Retina (tissue), 1 donor: ENCODE measurements at places on chromosomes 3 and 15.

DNA sequence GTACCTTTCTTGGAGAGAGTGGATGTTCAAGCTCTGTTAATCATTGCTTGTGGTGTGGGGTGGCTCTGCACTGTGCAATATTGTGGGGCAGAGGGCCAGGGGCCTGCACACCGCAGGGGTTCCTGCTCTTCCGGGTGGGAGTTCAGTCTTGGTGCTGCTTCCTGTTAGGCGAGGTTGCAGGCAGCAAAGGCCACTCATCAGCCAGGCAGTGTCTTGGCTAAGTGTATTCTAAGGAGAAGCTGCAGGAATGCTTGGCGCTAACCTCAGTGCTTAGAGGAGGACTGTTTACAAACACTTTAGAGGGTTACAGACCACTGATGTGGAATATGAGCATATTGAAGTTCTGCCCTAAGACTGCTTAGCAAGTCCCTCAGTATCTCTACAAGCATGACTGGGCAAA is 81.7 kb downstream of the CEP63 start:
- no peak for DNase-seq

DNA sequence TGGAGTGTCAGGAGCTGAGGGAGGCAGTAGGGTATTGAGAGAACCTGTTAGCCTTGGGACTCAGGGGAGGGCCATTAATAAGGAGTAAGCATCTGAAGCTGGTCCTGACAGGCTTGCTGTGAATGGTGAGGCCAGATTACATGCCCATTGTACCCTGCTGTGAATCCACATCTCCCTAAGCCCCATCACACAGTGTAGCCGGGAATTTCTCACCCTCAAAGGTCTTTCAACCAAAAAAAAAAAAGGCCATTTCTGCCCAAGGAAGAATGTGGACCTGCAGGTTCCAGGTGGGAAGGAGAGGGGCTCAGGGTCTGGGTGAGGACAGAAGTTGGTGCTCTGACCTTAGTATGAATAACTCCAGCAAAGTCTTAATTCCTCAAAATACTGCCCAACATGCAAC is 37.2 kb downstream of the MAGEF1 start:
- DNase-seq: no peak

DNA sequence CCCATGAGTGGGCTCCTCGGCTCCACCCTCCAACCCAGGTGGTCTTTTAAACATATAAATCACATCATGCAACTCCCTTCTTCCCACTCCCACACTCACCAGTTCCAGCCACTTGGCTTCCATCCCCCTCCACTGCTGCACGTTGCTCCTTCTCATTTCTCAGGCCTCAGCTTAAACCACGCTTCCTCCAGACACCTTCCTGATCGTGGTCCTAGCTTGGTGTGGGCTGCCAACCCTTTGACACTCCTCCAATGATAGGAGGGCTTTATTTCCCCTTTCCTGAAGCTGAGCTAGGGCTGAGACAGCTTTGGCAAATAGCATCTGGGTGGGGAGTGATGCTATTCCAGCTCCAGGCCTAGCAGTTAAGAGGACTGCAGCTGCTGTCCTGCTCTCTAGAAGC is 130.1 kb downstream of the SRGAP3 start:
- no peak for DNase-seq

- DNase-seq: no peak
Measured at GRCh38 chr15:26887926-26888666, 21.2 kb downstream of the GABRA5 start.

DNA sequence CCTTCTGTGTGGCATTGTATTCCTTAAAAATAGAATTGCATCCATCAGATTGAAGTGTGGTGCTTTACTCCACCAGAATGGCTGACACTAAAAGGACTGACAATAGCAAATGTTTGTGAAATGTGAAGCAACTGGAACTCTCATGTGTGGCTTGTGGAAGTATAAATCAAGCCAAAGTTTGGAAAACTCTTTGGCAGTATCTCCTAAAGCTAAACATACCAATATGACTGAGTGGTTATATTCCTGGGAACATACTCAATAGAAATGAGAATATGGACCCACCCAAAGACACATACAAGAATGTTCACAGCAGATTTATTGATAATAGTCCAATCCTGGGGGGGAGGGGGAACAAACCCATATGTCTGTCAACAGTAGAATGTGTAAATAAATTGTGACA is 87.1 kb downstream of the RARB start:
- DNase-seq: no peak

- no peak for DNase-seq
Measured at GRCh38 chr15:99106417-99107220, 1.7 kb downstream of the SYNM start.

DNA sequence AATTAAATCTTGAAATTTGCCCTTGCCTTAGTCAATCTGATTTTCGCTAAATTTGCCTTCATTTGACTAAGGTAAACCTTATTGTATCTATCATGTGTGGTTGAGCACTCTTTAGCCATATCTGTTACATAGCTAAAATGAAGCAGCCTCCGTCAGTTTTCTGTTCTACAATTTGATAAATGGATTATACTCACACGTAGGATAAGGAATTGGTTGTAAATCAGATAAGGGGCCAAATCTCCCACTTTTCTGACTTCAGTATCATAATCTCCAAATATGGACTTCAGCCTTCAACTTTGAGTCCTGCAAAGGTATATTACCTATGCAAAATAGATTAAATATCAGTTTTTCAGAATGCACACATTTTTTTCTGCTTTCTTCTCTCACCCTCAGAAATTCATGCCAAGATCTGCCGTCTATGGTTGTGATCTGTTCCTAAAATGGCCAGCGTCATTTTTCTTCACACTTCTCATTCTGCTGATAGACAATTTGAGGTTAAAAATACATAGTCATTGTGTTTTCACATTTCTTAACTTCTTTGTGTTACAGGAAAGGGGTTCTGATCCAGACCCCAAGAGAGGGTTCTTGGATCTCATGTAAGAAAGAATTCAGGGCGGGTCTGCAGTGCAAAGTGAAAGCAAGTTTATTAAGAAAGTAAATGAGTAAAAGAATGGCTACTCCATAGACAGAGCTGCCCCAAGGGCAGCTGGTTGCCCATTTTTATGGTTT is 36.9 kb downstream of the RAB8B start:
- no peak for DNase-seq

- DNase-seq: peak; percentile 86
Measured at GRCh38 chr3:156605686-156606605, 51.0 kb upstream of the SSR3 start.

GRCh38 chr15:40928821-40929659 is at the start of gene DLL4:
Gene DLL4 (plus strand): TSS chr15:40929340. CDS start chr15:40929669, 329 bp downstream.
- DNase-seq: peak; percentile 91

DNA sequence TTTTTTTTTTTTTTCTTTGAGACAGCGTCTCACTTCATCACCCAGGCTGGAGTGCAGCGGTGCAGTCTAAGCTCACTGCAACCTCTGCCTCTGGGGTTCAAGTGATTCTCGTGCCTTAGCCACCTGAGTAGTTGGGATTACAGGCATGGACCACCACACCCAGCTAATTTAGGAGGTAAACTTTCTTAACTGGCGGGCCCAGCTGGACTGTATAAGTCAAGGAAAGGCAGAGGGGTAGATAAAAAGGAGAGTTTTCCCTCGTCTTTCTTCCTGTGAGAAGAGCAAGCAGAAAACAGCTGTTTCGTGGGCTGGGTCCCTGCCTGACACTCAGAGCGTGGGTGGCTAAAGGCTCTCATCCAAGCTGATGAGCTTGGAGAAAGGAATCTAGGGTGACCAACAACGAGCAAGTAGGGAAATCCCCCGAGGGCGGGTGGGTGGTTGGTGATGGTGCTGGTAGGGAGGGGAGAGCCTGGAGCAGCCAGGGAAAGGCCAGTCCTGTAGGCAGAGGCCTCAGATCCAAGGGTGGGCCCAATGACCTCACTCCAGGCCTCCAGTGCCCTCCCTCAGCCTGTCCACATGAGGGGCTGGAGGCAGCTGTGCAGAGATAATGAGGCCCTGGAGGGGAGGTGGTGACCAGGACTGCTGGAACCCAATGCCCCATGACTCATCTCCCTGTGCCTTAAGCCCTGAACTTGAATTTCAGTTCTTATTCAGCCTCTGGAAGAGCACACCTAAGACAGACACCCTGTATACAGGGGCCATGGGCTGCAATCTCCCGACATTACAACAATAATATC is 43.1 kb upstream of the LIMD1 start:
- no peak for DNase-seq

DNA sequence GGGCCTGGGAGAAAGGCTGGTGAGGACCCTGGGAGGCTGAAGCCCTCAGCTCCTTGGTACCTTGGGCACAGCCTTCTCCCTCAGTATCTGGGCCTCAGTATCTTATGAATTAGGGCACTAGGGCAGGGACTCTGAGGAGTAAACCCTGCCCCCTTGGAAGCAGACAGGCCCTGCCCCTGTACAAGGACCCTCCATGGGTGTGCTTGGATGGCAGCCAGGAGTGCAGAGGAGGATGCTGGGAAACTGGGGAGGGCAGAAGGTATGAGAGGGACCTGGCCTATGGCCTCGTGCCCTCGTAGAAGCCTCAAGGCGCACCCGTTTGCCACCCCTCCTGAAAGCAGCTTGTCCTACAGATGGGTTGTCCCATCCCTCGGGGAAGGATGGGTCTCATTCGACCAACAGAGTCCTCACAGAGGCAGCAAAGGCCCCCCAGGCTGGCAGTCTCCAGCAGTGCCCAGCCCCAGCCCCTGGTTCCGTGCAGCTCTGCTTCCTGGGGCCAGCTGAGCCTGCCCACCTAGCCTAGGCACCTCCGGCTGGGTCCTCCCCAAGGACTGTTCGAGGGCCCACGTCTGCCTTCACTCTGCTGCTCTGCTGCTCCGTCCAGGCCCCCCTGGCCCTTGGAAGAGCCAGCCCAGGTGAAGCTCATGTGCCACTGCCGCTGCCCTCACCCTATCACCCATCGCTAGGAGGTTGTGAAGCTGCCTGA is 15.3 kb upstream of the SEMA3F start:
- DNase-seq: peak; percentile 28

GRCh38 chr3:134333522-134334181 is 40.6 kb downstream of the AMOTL2 start:
- DNase-seq: no peak

- DNase-seq: no peak
Measured at GRCh38 chr3:124634210-124635168, 95.8 kb upstream of the UMPS start.

- DNase-seq: no peak
Measured at GRCh38 chr3:147493065-147493464, 83.9 kb downstream of the ZIC1 start.

GRCh38 chr3:60135474-60135873 is 1085.6 kb upstream of the CFAP20DC start:
- no peak for DNase-seq

DNA sequence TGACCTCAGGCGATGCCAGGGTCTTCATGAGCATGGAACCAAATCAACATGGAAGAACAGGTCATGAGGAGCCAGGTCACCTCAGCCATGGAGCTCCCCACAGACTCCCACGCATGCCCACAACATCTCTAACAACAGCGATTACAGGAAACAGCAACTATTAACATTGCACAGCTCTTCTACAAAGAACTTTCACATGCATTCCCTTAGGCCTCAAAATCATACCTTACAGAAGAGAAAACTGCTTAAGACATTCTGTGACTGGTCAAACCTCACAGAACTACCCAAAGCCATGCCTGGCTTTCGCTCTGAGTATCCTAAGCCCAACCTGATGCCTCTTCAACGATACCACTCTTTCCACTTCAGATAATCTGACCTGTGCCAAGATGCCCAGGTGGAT is 117.8 kb downstream of the OXNAD1 start:
- DNase-seq: no peak

DNA sequence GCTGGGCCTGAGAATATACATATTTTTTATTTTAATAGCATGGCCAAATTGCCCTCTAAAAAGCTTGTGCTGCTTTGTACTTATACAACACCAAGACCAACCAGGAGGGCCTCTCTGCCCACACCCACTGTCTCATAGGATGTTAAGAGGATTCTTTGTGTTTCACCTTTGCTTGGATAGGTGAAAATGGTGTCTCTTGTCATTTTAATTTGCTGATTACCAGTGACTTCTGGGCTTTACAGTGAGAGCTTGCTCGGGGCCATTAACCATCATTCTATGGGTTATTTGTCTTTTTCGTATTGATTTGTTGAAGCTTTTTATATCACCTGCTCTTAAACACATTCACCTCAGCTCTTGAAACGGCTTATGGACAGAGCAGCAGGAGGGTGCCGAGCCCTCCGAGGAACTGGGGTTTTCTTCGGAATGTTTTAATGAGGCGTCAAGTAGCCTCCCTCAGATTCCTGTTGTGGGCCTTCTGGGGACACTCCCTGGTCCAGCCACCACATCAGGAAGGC is 10.5 kb downstream of the PTH1R start:
- no peak for DNase-seq

- peak; percentile 62 for DNase-seq
Measured at GRCh38 chr3:140736863-140737460, 59.1 kb downstream of the TRIM42 start.
